ENCODE measurements at places on chromosomes 7 and 10. TPM values are rescaled to one million over a fixed set of nuclear protein-coding genes. Genes with fewer than 3 reads are reported as not detected.
A peak's percentile ranks its signal among the peaks of the same experiment; 100 is the strongest.

GRCh38 chr10:86979977-86980448 is 11.7 kb downstream of the ADIRF start:
- H3K36me3 ChIP-seq, result no peaks in the 10 kb centered on the region
- no peak overlapping the region for H3K4me3 ChIP-seq
- DNase-seq, result no peak
- peaks cover 25% of the 10 kb centered on the region for H3K4me1 ChIP-seq
- H3K27me3 ChIP-seq, result no peaks in the 10 kb centered on the region
- peak overlapping the region; percentile 36 for H3K27ac ChIP-seq

The PRKRIP1 gene
- 22.7 TPM for total RNA-seq

DNA sequence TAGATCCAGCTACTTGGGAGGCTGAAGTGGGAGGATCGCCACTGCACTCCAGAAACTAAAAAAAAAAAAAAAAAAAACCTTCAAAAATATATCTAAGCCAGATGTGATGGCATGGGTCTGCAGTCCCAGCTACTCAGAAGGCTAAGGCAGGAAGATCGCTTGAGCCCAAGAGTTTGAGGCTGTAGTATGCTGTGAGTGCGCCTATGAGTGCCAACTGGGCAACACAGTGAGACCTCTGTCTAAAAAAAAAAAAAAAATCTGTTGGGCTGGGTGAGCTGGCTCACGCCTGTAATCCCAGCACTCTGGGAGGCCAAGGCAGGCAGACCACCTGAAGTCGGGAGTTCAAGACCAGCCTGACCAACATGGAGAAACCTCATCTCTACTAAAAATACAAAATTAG is 2.8 kb upstream of the CHCHD1 start:
- no peak overlapping the region for H3K27ac ChIP-seq
- no peak overlapping the region for H3K4me3 ChIP-seq
- peaks cover 4% of the 10 kb centered on the region for H3K27me3 ChIP-seq
- peaks cover 19% of the 10 kb centered on the region for H3K36me3 ChIP-seq
- peaks cover 47% of the 10 kb centered on the region for H3K4me1 ChIP-seq

DNA sequence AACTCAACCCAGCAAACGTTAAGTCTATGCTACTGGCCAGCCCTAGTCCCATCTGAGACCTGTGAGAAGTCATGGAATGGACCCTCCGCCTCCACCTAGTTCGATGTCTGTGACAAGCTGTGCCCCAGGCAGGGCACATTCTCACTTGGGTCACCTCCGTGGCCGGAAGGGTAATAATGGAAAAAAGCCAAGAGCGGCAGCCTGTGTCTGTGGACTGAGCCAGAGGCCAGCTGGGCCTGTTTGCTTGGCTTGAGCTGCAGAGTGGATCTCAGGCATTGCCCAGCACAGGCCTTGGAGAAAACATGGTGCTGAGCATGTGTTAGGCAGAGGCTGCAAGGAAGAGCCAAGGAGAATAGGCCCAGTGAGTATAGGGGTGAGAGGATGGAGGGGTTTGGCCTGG is 97.8 kb downstream of the GALNT17 start:
- H3K4me3 ChIP-seq, result no peak overlapping the region
- no peak for DNase-seq
- no peaks in the 10 kb centered on the region for H3K36me3 ChIP-seq
- H3K27ac ChIP-seq, result no peak overlapping the region
- H3K27me3 ChIP-seq, result peaks cover 1% of the 10 kb centered on the region
- H3K4me1 ChIP-seq, result no peaks in the 10 kb centered on the region

- peaks cover 4% of the 10 kb centered on the region for H3K4me1 ChIP-seq
- H3K27ac ChIP-seq, result no peak overlapping the region
- no peaks in the 10 kb centered on the region for H3K36me3 ChIP-seq
- H3K27me3 ChIP-seq, result no peaks in the 10 kb centered on the region
Measured at GRCh38 chr7:16295558-16295957, 125.8 kb downstream of the CRPPA start.

DNA sequence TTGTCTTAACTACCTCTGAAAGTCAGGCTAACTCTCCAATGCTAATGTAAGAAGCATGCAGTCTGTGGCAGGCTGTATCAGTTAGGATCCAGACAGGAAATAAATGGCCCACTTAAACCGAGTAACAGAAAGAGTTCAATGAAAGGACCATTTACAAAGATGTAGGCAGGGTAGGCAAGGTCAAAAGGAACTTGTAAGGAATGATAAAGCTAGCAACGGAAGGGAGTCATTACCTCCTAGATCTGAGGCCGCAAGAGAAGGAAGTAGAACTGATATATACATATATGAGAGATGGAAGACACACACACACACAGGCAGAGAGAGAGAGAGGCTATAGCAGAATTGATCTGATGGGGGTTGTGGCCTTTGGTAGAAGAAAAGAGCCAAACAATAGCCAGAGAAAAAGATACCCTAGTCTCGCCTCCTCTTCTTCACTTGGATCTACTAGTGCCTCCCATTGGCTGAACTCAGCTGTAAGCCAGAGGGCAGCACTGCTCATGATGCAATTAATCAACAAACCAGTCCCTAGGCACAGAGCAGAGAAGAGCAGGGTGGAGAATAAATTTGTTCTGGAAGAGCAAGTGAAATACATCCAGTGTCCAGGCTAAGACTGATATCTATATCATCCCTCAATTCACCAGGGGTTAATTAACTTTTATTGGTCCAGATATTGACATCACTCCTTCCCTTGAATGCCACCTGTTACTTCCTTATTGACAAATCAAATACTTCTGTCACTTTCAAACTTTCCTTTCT is 91.2 kb downstream of the LSMEM1 start:
- no peaks in the 10 kb centered on the region for H3K36me3 ChIP-seq
- DNase-seq, result no peak
- peaks cover 2% of the 10 kb centered on the region for H3K27me3 ChIP-seq
- no peak overlapping the region for H3K4me3 ChIP-seq

- peak; percentile 8 for DNase-seq
- H3K4me3 ChIP-seq, result no peak overlapping the region
- H3K27ac ChIP-seq, result peak overlapping the region; percentile 69
- H3K4me1 ChIP-seq, result peaks cover 28% of the 10 kb centered on the region
Measured at GRCh38 chr7:72919256-72919775, 5.6 kb upstream of the POM121 start.

DNA sequence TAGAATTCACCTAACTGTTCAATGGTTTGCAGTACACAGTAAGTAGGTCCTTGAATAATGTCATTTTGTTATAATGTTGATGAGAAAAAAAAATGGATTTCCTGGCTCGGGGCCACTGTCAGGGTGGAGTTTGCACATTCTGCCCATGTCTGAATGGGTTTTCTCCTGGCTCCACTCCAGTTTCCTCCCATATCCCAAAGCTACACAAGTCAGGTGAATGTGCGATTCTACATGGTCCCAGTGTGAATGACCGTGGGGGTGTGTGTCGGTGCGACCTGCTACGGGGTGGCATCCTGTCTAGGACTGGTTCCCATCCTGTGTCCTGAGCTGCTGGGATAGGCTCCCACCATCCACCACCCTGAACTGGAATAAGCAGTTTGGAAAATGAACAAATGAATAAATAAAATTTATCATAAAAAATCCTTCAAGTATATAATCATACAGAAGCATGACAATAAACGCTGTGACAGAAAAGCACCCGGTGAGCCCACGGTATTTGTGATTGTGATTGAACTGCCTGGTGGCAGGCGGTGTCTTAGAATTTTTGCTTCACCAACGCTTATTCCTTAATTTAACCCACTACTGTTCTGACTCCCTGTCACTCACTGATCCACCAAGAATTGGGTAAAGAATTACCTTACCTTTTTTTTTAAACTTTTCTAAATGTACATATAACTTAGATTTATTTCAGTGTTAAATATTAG is 114.1 kb downstream of the ICA1 start:
- peaks cover 12% of the 10 kb centered on the region for H3K4me1 ChIP-seq
- no peaks in the 10 kb centered on the region for H3K36me3 ChIP-seq
- no peak overlapping the region for H3K27ac ChIP-seq
- no peak overlapping the region for H3K4me3 ChIP-seq

- no peak overlapping the region for H3K27ac ChIP-seq
- H3K4me3 ChIP-seq, result no peak overlapping the region
- DNase-seq, result no peak
- no peaks in the 10 kb centered on the region for H3K36me3 ChIP-seq
- no peaks in the 10 kb centered on the region for H3K4me1 ChIP-seq
Measured at GRCh38 chr7:10708447-10708846, 265.2 kb upstream of the PHF14 start.

- no peak for DNase-seq
- no peak overlapping the region for H3K4me3 ChIP-seq
Measured at GRCh38 chr10:118882741-118883140, 128.0 kb upstream of the CACUL1 start.

- H3K27me3 ChIP-seq, result peaks cover 5% of the 10 kb centered on the region
- no peak overlapping the region for H3K4me3 ChIP-seq
Measured at GRCh38 chr7:99601656-99602310, 3.7 kb downstream of the TMEM225B start.

DNA sequence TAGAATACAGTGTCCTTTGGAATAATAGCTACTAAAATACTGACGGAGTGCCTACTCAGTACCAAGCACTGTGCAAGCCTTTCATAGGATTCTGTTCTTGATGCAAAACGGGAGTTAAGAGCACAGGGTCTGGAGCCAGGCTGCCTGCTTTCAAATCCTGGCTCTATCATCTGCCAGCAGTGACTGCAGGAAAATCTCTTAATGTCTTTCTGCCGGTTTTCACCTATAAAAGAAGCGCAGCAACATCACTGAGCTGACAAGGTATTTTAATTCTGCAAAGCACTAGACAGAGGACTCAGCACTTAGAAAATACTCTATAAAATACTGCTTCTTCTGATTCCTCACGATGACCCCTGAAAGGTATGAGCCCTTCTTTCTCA is 659 bp downstream of the FIGNL1 start:
- H3K4me1 ChIP-seq, result peaks cover 37% of the 10 kb centered on the region
- H3K4me3 ChIP-seq, result peak overlapping the region; percentile 90
- H3K27me3 ChIP-seq, result peaks cover 6% of the 10 kb centered on the region
- H3K36me3 ChIP-seq, result peaks cover 15% of the 10 kb centered on the region
- DNase-seq, result no peak

- H3K4me3 ChIP-seq, result no peak overlapping the region
- peaks cover 8% of the 10 kb centered on the region for H3K4me1 ChIP-seq
- H3K27me3 ChIP-seq, result peaks cover 2% of the 10 kb centered on the region
- DNase-seq, result no peak
Measured at GRCh38 chr7:33701927-33702326, 203.4 kb upstream of the BMPER start.

The CHRM2 gene
- 3.9 TPM for total RNA-seq

The CHST15 gene
- total RNA-seq, result 8.3 TPM

GRCh38 chr10:6231730-6232129 is 29.0 kb downstream of the PFKFB3 start:
- no peak overlapping the region for H3K27ac ChIP-seq
- H3K36me3 ChIP-seq, result peaks cover 10% of the 10 kb centered on the region
- H3K4me1 ChIP-seq, result peaks cover 7% of the 10 kb centered on the region
- DNase-seq, result no peak
- no peak overlapping the region for H3K4me3 ChIP-seq

DNA sequence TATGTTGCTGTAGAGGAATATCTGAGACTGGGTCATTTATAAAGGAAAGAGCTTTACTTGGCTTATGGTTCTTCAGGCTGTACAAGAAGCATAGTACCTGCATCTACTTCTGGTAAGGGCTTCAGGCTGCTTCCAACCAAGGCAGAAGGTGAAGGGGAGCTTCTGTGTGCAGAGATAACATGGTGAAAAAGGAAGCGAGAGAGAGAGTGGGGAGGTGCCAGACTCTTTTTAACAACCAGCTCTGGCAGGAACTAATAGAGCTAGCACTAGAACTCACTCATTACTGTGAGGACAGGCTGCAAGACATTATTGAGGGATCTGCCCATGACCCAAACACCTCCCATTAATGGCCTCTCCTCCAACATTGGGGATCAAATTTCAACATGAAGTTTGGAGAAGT is 94.5 kb downstream of the KIF20B start:
- H3K4me3 ChIP-seq, result no peak overlapping the region
- no peak for DNase-seq
- H3K27ac ChIP-seq, result no peak overlapping the region
- H3K27me3 ChIP-seq, result peaks cover 3% of the 10 kb centered on the region

DNA sequence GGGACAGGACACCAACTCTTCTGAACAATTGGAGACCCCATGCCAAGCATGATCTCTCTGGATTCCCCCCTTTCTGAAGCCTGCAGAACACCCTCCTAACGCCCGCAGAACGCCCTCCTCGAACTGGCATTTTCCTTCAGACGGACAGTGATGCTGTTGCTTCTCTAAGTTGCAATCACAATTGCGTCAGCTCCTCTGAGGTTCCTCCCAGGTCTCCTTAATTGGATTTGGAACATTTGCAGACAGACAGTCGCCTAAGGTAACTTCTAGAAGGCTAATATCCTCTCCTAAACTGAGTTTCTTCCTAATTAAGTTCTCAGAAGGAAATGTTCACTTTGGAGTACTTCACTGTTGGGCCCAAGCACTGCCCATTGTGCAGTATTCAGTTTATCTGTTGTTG is 20.5 kb upstream of the SERPINE1 start:
- H3K4me3 ChIP-seq, result no peak overlapping the region
- H3K4me1 ChIP-seq, result peaks cover 49% of the 10 kb centered on the region
- no peak for DNase-seq
- no peaks in the 10 kb centered on the region for H3K27me3 ChIP-seq

The BMPR1A gene
- 50.5 TPM for total RNA-seq

DNA sequence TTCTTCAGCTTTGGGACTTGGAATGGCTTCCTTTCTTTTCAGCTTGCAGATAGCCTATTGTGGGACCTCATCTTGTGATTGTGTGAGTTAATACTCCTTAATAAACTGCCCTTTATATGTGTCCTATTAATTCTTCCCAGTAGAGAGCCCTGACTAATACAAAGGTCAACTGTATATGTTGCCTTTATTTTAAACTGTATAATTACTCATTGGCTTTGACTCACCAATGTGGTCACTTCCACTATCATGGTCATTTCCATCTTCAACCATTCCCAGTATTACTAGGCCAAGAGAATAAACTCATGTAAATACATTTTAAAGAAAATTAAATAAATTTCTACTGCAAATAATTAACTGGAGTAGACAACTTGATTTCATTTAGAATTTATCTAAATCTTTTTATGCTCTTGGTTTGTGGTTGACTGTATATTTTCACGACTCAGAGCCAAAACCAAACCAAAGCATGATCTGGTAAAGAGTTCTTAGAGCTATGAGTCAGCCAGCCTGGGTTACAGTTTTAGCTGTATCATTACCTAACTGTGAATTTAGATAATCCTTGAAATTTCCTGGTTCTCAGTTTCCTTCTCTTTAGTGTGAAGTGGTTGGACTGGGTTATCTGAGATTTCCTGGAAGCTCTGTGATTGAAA is 188.4 kb downstream of the PPP1R3A start:
- H3K4me3 ChIP-seq, result no peak overlapping the region
- H3K27ac ChIP-seq, result no peak overlapping the region
- no peak for DNase-seq
- H3K4me1 ChIP-seq, result no peaks in the 10 kb centered on the region

DNA sequence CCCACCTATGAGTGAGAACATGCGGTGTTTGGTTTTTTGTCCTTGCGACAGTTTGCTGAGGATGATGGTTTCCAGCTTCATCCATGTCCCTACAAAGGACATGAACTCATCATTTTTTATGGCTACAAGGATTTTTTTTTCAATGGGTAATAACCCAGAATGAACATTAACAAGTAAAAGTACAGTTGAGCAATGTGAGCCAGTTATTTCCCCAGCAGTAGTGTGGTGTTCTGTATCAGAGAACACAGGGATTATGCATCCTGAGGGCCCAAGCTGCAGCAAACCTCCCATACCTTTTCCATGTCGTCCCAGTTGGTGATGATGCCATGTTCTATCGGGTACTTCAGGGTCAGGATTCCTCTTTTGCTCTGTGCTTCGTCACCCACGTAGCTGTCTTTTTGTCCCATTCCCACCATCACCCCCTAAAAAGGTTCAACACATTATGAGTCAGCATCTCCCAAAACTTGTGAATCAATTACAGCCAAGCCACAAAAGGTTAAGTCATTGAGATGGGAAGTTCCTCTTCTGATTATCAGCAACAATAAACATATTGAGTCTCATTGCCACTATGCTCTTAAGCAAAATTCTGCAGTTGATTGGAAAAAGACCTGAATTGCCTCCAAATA is 5.5 kb downstream of the ACTA2 start:
- H3K27me3 ChIP-seq, result no peaks in the 10 kb centered on the region
- no peak overlapping the region for H3K4me3 ChIP-seq

The CYP2C19 gene
- not detected for total RNA-seq

Measured in HFFc6 (cell line).